ENCODE measurements at places on chromosomes 5 and 9.
A peak's percentile ranks its signal among the peaks of the same experiment; 100 is the strongest.

GRCh38 chr5:677131-678101 lies 15.7 kb downstream of the TPPP start:
- no peak for DNase-seq

DNA sequence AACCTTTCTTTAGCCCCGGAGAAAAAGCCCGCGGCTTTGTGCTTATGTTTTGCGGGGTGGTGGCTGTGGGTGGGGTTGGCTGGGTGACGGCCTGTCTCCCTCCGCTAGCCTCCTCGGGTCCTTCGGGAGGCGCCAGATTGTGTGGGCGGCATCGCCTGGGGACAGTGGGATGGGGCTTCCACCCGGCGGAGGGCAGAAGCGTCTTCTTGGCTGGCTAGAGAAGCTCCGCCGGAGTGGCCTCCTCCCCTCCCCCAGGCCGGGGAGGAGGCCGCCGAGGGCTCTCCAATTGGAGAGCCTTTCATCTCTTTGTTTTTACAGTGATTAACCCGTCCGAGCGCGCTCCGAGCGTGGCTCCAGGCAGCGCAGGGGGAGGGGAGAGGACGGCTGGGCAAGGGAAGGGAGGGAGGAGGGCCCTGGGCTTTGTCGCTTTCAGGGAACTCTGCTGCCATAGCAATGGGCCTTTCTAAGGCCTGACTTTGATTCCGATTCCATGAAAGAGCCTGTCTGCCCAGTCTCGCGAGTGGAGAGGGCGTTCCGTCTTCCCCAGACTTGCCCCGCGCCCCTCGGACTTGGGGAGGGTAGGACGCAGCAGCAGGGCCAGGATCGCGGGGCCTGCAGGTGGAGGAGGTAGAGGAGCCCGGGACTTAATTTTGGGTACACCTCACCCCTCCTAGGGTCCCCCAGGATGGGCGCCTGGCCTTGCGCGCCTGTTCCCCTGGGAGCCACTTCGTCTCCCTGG lies 36.7 kb upstream of the TIFAB start:
- no peak for DNase-seq

DNA sequence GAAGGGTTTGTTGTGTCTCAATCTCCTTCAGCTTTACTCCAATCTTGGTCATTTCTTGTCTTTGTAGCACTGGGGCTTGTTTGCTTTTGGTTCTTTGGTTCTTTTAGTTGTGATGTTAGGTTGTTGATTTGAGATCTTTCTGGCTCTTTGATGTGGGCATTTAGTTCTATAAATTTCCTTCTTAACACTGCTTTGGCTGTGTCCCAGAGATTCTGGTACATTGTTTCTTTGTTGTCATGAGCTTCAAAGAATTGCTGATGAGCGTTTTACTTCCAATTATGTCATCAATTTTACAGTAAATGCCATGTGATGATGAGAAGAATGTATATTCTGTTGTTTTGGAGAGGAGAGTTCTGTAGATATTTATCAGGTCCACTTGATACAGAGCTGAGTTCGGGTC lies 353.3 kb downstream of the MAN2A1 start:
- no peak for DNase-seq

- DNase-seq = no peak
Observed at GRCh38 chr5:171288066-171288465, 21.0 kb upstream of the TLX3 start.

GRCh38 chr5:51495672-51496071 lies 112.4 kb downstream of the ISL1 start:
- DNase-seq = no peak

- DNase-seq = no peak
Observed at GRCh38 chr5:33235824-33236223, 204.9 kb upstream of the TARS1 start.

- peak; percentile 100 for DNase-seq
Observed at GRCh38 chr9:93566408-93567270, 9.7 kb upstream of the PHF2 start.

All from activated T-cell treated with anti-CD3 and anti-CD28 coated beads for 48 hours (primary cell).